ENCODE measurements at places on chromosomes 4 and X. TPM values are rescaled to one million over a fixed set of nuclear protein-coding genes. Genes with fewer than 3 reads are reported as not detected.

DNA sequence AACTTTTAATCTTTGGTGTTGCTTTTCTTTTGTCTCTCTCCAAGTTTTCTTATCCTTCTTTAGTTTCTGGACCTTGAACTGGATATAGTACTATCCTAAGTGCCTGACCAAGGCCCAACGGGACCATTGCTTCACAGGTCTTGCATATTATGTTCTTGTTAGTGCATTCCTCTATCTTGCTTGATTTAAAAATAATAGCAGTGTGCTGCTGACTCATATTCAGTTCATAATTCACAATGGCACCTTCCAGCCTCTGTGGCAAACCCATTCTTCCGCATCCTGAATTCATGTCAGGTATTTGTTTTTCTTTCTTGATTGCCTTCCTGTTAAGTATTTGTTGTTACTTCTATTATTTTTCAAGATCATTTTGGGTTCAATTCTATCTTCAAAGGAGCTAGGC lies 197.1 kb upstream of the GIMD1 start:
- no peak for DNase-seq

- DNase-seq, result no peak
Observed at GRCh38 chrX:6052111-6052745, 176.4 kb downstream of the NLGN4X start.

DNA sequence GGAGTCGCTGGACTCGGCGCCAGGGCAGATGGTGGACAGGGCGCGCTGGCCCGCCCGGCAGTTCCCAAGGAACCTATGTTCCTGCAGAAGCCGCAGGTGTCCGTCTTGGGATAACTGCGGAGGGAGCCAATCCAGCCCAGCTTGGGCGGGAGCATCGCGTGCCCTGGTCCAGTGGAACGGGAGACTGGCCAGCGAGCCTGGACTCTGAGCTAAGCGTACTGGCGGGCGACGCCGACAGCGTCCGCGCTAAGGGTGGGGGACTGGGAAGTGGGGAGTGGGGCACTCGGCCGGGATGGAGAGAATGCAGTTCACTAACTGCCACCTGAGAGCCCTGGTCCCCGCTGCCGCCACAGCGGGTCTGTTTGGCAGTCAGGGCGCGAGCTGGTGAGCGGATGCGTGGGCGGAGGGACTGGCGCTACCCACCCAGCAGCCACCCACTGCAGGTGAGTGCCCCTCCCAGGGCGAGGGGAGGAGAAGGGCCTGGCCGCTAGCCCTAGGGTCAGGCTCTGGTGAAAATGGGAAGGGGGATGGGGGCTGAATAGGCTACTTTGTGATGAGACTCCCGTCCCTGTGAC lies 1.3 kb upstream of the MAMLD1 start:
- no peak for DNase-seq

Gene NXF3
- total RNA-seq, result not detected

DNA sequence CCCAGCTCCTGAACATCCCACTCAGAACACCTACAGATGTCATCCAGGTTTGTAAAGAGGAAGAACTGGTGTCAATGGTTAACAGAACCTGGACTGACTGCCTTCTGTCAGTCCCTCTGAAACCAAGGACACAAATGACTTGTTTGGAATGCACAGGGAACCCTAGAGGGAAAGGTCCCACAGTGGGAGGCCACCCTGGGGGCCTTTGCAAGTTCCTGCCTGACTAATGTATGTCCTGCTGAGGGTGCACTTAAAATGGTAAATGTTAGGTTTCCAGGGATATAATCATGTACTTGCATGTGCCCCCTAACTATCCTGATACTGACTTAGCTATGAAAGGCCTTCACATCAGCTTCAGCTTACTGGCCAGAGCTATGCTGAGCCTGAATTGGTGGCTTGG lies 15.0 kb upstream of the XAGE2 start:
- no peak for DNase-seq

- DNase-seq, result no peak
Observed at GRCh38 chr4:180809439-180809838, 1433.8 kb upstream of the TENM3 start.

DNA sequence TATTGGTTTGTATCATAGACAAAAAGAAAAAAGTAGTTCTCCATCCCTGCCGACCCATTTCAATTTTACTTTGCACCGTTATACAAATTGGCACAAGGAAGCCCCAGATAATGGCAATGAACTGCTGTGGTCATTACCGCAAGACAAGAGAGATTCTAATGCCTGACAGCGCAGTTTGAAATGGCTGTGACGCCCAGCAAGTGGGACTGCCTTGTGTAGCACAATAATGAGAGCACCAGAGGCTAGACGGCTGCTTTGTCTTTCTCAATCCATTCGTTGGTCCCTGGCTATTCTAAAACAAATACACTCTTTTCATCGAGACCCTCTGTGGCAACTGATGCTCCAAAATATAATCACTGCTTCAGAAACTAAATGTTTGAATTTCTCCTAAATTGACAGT lies 192.4 kb upstream of the NEIL3 start:
- no peak for DNase-seq

Gene CT83
- not detected for total RNA-seq

Gene CITED1
- not detected for total RNA-seq

DNA sequence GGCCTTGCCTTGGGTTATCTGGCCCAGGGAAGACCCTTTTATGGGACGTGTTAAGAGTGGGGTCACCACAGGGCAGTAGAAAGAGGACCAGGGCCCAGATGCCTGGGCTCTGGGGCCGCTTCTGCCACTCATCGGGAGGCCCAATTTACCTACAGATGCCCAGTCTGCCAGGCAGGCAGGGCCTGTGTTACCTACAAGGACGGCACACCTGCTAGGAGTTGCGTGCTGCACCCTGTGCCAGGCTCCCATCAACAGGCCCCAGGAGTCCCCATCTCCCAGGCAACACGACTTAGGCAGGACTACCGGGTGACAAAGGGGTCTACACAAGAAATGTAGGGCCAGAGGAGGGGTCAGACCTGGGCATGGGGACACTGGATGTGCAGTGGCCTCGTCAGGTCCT lies 34.6 kb downstream of the WDR1 start:
- no peak for DNase-seq

Gene PDE5A
- 1.8 TPM for total RNA-seq
